ENCODE measurements at places on chromosomes 1 and 21.

DNA sequence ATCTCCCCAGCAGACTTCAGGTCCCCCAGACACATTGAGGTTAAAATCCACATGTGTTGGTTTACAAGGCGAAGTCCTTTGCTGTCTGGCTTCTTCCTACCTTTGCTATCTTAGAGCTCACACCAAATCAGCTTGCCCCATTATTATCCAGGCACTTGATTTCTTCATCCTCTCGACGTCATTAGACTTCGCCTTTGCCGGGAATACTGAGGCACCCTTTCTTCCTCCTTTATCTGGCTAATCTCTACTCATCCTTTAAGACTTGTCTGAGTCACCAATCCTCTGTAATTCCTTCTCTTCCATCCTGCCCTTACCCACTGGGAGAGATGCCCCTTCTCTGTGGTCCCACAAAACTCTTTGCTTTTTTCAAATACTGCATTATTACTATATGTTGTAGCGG lies 9.2 kb upstream of the XCL2 start:
- DNase-seq = no peak

DNA sequence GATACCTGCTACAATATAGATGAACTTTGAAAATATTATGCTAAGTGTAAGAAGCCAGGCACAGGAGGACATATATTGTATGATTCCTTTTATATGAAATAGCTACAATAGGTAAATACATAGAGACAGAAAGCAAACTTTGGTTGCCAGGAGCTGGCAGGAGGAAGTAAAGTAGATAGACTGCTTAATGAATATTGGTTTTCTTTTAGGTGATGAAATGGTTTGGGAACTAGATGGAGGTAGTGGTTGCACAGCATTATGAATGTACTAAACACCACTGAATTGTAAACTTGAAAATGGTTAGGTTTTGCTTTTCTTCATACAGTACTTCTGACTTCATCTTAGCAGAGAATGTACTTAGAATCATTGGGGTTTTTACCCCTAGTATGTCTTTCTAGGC lies 21.5 kb downstream of the ABCB10 start:
- DNase-seq = no peak

- no peak for DNase-seq
These were observed 29.1 kb downstream of the PIGP start for GRCh38 chr21:37043818-37044217.

GRCh38 chr21:15124731-15125130 lies 59.9 kb upstream of the NRIP1 start:
- no peak for DNase-seq

- no peak for DNase-seq
These were observed 11.0 kb downstream of the HYI start for GRCh38 chr1:43442756-43443155.

GRCh38 chr1:80799457-80799856 lies 1001.3 kb upstream of the ADGRL2 start:
- DNase-seq = no peak

DNA sequence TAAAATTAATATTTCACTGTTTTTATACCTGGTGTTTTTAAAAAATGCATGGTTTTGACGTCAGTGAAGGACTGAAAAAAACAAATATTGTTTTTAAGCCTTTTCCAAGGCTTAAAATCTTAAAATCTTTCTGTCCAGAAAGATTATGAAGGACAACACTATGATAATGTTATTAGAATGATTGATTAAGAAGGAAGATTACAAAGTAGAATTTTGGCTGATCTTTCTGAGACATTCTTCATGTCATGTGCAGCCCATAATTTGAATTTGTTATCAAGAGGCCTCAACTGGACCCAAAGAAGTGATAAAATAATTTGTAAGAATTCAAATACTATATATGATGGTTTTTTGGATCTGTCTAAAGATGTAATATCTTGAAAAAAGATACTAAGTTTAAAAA lies 584.4 kb upstream of the CXADR start:
- DNase-seq = no peak

DNA sequence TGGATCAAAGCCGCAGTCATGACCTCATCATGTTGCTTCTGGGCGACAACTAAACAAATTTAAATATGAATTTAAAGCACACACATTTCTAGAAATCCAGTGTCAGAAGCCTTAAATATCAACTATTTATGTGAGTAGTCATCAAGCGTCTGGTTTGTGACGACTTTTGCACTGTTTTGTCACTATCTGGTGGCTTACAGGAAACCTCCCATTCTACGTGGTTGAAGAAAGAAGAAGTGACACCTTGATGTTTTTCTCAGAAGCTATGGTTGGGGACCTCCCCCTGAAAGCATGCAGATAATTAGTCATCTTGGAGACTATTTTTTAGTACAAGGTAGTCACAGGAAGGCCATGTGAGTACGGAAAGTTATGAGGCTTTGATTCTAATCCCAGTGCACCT lies 58.5 kb downstream of the TENT5C start:
- peak; percentile 78 for DNase-seq

- no peak for DNase-seq
These were observed 86.7 kb downstream of the PTPRU start for GRCh38 chr1:29322861-29323585.

DNA sequence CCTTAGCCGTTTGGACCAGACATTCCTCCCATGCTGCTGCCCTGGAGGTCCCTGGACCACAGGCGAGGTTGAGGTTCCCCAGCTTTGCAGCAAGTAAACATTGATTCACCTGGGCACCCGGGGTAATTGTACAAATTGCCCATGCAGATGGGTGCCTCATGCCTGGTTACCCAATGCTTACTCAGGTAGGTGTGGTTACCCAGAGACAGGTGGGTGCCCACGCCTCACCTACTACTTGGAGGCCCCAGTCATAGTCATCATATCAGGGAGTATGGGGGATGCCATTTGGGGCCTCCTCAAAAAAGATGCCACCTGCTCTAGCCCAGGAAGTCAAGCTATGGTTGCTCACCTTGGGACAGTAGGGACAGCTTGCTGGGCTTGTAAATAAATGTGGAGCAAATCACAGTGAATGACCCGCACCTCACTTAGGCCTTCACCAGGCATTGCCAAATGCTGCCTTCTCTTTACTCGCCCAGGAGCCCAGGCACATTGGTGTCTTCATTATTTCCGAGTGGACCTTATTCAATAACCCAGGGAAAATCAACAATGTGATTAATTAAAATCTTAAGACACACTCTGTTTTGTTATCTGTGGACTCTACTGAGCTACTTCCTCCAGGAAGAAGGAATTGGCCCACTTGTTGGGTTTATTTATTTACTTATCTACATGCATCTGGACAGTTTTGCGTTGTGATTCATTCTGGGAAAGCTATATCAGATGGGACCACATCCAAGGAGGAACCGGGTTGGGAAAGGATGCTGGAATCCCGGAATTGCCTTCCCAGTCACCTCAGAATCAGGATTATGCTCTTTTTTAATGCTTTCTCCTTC lies 35.6 kb upstream of the GRHL3 start:
- no peak for DNase-seq

- DNase-seq = no peak
These were observed 51.4 kb upstream of the CR2 start for GRCh38 chr1:207402744-207403143.

GRCh38 chr1:43565600-43566360 lies 35.1 kb downstream of the PTPRF start:
- peak; percentile 63 for DNase-seq

- DNase-seq = no peak
These were observed 135.7 kb upstream of the RUNX3 start for GRCh38 chr1:25065795-25066238.

- no peak for DNase-seq
These were observed 160.3 kb downstream of the TPR start for GRCh38 chr1:186214791-186215190.

- no peak for DNase-seq
These were observed 69.4 kb upstream of the SOX13 start for GRCh38 chr1:204003536-204003935.

DNA sequence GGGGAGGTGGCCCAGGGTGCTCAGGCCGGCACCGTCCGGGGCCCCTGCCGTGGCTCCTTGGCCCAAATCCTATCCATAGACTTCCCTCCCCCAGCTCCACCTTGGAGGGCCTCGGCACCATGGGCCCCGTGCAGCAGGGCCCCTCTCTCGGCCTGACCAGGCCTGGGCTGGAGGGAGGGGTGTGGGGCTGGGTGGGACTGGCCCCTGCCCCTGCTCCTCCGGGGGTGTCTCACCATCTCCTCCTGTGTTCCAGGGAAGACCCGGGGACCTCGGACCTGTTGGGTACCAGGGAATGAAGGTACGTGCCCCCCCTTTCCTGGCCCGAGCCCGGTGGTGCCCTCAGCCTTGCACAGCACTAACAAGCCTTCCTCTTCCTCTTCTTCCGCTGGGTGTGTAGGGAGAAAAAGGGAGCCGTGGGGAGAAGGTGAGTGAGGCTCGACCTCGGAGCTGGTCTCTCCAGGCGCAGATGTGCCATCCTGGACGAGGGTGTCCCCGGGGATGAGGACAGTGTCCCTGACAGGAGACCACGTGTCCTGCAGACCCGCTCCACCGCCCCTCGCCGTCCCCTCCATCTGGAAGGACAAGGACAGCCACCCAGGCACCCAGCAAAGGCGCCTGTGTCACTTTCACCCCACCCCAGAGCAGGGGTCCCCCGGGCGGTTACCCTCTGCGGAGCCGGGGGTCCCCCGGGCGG lies 7.9 kb downstream of the COL6A1 start:
- DNase-seq = no peak

Data from RPMI8226 (cell line).